ENCODE measurements at places on chromosomes 11 and 22.

- H3K4me3 ChIP-seq, result no peak overlapping the region
- H3K36me3 ChIP-seq, result no peaks in the 10 kb centered on the region
- H3K4me1 ChIP-seq, result no peaks in the 10 kb centered on the region
- no peak overlapping the region for H3K27ac ChIP-seq
Measured at GRCh38 chr11:60265373-60266214, 14.9 kb upstream of the MS4A4A start.

GRCh38 chr22:49768077-49768910, 59.4 kb downstream of the BRD1 start:
- no peaks in the 10 kb centered on the region for H3K27me3 ChIP-seq
- no peak overlapping the region for H3K27ac ChIP-seq
- H3K4me3 ChIP-seq, result no peak overlapping the region
- DNase-seq, result no peak

DNA sequence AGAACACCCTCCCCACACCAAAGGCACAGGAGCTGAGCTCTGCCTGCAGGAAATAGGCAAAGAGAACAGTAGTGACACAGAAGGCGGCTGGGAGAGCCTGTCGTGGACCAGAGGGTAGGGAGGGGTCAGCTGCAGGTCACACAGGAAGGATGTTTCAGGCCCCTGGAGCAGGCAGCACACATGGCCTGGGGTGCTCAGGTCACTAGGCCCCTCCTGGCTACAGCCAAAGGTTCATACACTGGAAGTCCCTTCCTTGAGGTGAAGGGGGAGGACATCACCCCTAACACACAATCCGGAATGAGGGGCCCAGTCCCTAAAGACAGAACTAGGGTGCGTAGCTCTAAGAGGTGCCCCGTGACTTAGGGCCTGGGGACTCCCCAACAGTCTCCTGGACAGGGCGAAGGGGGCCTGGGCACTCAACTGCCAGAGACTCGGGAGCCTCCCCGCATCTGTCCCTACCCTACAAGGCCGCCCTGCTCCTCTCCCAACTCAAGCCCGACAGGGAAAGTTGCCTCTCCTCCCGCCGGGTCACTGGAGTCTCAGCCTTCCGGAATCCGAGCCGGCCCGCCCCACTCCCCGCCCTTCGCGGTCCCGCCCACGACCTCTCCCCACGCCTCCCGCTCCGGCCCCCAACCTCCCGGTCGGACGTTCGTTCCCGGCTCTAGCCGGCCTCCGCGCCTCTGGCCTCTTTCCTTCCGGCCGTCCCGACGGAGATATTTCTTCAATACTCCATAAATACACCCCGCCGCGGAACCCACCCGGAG, at the start of gene CYB5R2:
Gene CYB5R2 (minus strand): TSS at position 541 of the 764 bp plus-strand sequence. CDS start 675 bp downstream, outside the sequence.
- H3K4me1 ChIP-seq, result peaks cover 15% of the 10 kb centered on the region
- H3K27me3 ChIP-seq, result peaks cover 39% of the 10 kb centered on the region
- no peak within 1 kb of the TSS for H3K27ac ChIP-seq
- peak within 1 kb of the TSS; percentile 61 for H3K4me3 ChIP-seq
- peak; percentile 66 for DNase-seq

DNA sequence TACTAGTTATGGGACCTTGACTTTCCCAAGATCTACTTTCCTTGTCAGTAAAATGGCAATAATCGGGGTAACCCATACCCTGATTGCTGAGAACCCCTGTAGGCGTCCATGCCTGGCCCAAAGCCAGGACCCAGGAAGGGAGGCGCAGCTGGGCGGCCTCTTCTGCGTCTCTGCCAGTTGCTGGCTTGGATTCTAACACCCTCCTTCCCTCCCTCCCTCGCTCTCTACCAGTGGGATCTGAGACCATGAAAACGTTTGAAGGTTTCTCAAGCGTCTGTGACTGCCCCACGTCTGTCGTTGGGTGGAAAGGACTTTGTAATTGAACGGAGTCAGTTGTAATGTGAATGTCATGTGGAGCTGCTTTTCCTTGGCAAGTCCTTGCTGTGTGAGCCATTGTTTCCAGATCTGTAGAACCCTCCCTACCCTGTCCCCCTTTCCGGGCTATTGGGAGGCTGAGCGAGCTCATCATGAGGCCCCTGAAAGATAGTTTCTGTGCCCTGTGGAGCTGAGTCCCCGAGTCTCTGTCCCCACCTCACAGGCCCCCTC, 47.8 kb downstream of the PARVB start:
- peaks cover 8% of the 10 kb centered on the region for H3K4me1 ChIP-seq
- no peak overlapping the region for H3K27ac ChIP-seq
- H3K36me3 ChIP-seq, result no peaks in the 10 kb centered on the region
- H3K27me3 ChIP-seq, result no peaks in the 10 kb centered on the region

DNA sequence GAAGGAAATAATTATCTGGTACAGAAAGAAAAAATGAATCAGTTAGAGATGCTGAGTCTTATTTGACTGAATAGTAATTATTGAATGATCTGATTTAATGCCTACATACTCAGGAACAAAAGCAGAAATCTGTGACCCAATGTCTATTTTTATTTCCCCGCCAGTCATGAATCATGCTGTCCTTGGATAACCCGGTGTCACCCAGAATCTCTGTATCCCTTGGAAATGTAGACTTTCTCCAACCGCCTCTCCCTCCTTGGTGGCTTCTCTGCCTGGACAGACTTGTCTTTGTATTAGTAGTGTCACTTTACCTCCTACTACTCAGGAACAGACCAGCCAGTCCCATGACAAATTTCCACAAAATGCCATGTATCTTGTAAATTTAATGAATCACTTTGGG, 173.3 kb upstream of the PDGFD start:
- no peak overlapping the region for H3K27ac ChIP-seq
- H3K36me3 ChIP-seq, result no peaks in the 10 kb centered on the region
- H3K27me3 ChIP-seq, result no peaks in the 10 kb centered on the region
- no peak for DNase-seq

- H3K36me3 ChIP-seq, result no peaks in the 10 kb centered on the region
- H3K4me3 ChIP-seq, result no peak overlapping the region
- no peak overlapping the region for H3K27ac ChIP-seq
- no peaks in the 10 kb centered on the region for H3K27me3 ChIP-seq
- peaks cover 9% of the 10 kb centered on the region for H3K4me1 ChIP-seq
Measured at GRCh38 chr11:130947889-130948288, 31.6 kb upstream of the SNX19 start.

- no peak for DNase-seq
- H3K4me3 ChIP-seq, result no peak overlapping the region
- H3K36me3 ChIP-seq, result no peaks in the 10 kb centered on the region
- no peak overlapping the region for H3K27ac ChIP-seq
- peaks cover 2% of the 10 kb centered on the region for H3K4me1 ChIP-seq
Measured at GRCh38 chr22:36737776-36738175, 34.2 kb upstream of the CACNG2 start.

Data from activated CD4-positive, alpha-beta T cell treated with anti-CD3 and anti-CD28 coated beads, Interleukin-2, amount 10 ng/mL, durations not matched to agents 24 days and 14 days (primary cell).